ENCODE measurements at places on chromosomes 11 and 22.

DNA sequence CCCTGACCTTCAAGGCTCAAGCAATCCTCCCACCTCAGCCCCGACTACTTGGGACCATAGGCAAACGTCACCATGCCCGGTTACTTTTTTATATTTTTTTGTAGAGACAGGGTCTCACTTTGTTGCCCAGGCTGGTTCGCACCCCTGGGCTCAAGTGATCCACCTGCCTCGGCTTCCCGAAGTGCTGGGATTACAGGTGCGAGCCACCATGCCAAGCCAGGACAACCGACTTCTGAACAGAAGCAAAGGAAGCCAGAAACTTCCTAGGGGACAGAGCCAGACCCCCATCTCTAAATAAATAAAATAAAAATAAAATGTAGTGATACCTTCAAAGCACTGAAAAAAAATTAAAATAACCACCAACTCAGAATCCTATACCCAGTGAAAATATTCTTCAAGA, 26.4 kb downstream of the C11orf58 start:
- no peak for DNase-seq

DNA sequence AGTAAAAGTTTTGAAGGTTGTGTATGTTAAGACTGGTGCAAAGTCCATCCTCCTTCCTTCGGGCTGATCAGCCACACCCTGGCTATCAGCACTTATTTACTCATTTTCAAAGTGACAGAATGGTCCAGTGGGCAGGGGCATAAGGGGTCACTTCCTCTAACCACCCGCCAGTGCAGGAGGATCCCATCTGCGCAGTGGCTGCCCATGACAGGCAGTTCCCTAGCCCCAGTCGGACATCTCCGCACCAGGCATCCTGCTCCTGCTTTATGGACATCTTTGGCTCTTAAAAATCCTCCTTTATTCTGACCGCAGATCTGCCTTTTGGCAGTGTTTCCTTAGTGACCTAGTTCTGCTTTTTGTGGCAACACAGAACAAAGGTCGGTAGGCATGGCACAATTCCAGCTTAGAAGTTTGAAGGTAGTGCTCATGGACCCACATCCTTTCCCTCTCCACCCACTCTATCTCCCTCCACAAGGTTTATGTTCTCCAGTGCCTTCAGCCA, 55.9 kb downstream of the BMAL1 start:
- DNase-seq: no peak

DNA sequence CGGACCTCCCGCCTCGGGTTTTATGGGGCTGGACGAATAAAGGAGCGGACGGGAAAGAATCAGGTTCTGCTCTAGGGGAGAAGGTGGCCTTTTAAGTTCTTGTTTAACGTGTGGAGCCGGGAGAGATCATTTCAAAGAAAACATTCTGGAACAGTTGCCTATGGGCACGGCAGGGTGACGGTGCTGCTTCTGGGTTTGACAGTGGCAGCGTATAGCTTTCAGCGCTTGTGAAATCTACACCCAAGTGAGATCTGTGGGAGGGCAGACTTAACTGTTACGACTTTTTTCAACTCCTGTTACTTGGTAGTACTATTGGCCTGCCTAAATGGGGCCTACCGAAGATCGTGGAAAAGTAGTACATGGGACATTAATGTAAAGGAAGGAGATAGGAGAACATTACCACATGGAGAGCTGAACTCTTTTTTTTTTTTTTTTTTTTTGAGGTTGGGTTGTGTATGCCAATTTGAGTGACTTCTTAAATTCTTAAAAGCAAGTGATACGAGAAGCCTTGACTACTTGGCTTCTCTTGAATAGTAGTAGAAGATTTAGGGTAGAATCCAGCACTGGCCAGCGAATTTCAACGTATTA, 743 bp downstream of the USP47 start:
- peak; percentile 79 for DNase-seq

- DNase-seq: no peak
Measured at GRCh38 chr11:19957294-19957943, 202.9 kb downstream of the DBX1 start.

- DNase-seq: no peak
Measured at GRCh38 chr11:68374531-68374930, 62.1 kb downstream of the LRP5 start.

- DNase-seq: no peak
Measured at GRCh38 chr11:74504100-74504691, 10.7 kb upstream of the LIPT2 start.

- DNase-seq: no peak
Measured at GRCh38 chr11:134945993-134946392, 534.0 kb upstream of the B3GAT1 start.

Data from lung (tissue), 17 donors.